ENCODE measurements at places on chromosomes 4 and X.
A peak's percentile ranks its signal among the peaks of the same experiment; 100 is the strongest.

DNA sequence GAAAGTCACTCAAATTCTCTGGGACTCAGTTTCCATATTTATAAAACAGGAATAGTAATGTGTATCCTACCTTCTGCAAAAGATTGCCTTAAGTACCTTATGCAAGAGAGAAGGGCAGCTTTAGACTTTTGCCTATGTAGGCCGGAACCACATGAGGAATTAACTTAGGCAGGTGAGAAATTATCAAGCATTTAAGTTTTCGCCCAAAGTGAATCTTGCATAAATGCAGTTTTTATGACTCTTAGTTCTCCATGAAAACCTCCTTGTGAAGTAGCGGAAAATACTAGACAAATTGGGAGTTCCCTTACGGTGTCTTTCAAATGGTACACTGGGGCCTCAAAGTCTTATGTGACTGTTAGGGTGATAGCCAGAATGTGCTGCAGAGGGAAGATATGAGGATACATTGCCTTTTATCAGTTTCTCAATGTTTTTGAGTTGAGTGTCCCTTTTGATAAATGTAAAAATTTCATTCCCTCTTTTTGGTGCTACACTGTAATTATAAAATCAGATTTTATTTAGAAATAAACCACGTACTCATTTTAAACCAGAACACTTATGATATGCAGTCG lies 2.6 kb downstream of the SH2D1A start:
- no peak for DNase-seq

- peak; percentile 74 for DNase-seq
These were observed 146.4 kb upstream of the EOLA2 start for GRCh38 chrX:150084496-150085229.

DNA sequence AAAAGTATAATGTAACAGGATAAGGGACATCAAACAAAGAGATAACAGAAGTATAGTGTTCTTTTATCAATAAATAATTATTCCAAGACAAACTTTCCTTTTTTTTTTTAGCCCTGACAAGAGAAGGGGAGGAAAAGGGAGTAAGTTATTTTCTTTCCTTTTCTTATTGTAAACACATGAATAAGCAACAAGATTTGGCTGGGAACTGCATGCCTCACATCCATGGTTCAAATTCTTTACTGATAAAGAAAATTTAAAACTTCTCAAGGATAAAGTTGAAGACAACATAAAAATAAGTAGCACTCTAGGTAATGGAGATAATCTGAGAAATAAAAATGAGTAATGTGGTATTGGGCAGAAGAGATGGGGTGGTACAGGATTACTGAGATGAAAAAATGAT lies 71.6 kb downstream of the NEK1 start:
- no peak for DNase-seq

GRCh38 chr4:13731019-13731418 lies 103.5 kb upstream of the BOD1L1 start:
- no peak for DNase-seq

GRCh38 chrX:15911734-15912550 lies 57.3 kb upstream of the AP1S2 start:
- DNase-seq: no peak

DNA sequence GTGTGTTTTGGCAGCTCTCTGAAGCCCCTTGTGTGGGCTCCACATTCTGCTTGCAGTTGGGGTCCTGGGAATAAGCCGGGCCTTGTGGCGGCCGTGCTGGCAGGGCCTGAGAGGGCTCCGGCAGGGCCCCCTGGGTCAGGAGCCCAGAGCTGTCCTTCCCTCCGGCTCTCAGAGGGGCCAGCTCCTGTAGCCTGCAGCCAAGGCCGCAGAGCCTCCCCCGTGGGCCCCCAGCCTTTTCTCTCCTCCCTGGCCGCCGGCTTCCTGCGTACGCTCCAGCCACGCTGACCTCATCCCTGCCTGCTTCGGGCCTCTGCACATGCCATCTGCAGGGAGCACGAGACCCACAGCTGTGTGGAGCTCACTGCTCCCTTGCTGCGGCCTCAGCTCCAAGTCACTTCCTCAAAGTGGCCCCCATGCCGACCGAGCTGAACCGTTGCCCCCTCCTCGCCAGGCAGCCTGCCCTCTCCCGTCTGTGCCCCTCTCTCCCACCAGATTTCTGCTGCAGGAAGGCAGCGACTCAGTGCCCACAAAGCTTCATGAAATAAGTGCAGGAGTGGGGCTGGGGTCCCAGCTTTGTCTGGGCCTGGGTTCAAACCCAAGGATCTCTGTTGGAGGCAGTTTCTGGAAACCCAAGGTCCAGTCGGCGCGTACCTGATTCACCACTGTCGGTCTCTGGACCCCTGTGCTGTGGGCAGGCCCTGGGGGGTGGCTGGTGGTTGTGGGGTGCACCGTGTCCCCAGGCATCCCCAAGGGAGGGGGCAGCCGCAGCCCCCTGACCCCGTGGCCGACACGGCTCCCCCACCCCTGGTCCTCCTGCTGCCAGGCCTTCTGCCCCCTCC lies 57.1 kb upstream of the NKX1-1 start:
- DNase-seq: peak; percentile 17

- DNase-seq: no peak
These were observed 28.5 kb upstream of the RTL3 start for GRCh38 chrX:78687586-78687985.

- DNase-seq: no peak
These were observed 985.4 kb upstream of the INTU start for GRCh38 chr4:126647320-126647719.

GRCh38 chr4:145960012-145960411 lies 21.4 kb upstream of the ZNF827 start:
- no peak for DNase-seq

GRCh38 chr4:338759-339097 lies 1.1 kb downstream of the ZNF141 start:
- peak; percentile 15 for DNase-seq

GRCh38 chrX:9610771-9611392 lies 146.0 kb downstream of the TBL1X start:
- peak; percentile 62 for DNase-seq

GRCh38 chr4:136865526-136865925 lies 666.8 kb downstream of the PCDH18 start:
- DNase-seq: no peak

- DNase-seq: peak; percentile 39
These were observed 107.0 kb upstream of the STIM2 start for GRCh38 chr4:26753617-26754016.

- DNase-seq: peak; percentile 94
These were observed 95.8 kb downstream of the ATXN3L start for GRCh38 chrX:13223868-13224567.

GRCh38 chrX:68978255-68978654 lies 149.4 kb downstream of the EFNB1 start:
- DNase-seq: no peak

DNA sequence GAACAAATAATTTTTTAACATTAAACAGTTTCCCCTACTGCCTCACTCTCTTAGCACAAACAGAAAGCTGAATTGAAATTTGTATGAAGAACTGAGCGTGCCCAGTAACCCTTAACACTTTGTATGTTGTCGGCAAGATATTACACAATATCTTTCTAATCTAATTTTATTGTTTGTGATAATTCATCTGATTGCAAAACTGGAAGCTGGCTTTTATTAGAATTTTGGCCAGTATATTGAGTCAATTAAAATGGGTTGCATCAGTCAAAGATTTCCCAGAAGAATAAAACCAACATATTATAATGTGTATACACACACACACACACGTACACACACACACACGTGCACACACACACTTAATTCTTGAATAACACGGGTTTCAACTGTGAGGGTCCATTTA lies 2332.1 kb downstream of the PCDH7 start:
- DNase-seq: no peak

- DNase-seq: no peak
These were observed 30.4 kb downstream of the FAT1 start for GRCh38 chr4:186693159-186693815.

- no peak for DNase-seq
These were observed 939.8 kb downstream of the GLUD2 start for GRCh38 chrX:121987163-121987562.

DNA sequence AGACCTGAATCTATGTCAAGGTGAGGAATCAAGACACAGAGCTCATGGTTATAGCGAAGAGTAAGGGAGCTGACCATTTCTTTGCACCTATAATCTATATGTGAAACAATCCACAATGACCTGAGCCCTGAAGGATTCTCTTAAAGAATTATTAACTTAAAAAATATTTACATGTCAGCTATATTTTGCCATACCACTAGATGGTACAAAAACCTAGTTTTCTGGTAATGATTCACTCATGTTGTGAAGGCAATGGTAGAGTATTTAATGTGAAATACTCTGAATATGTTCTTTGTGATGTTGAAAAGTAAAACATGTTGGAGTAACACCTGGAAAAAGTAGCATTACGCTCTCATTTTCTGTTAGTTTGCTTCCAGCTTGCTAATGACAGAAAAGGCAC lies 40.0 kb downstream of the VGLL1 start:
- no peak for DNase-seq

- no peak for DNase-seq
These were observed 180.5 kb downstream of the EFHC2 start for GRCh38 chrX:44162964-44163475.

GRCh38 chr4:187270154-187270553 lies 546.5 kb upstream of the FAT1 start:
- no peak for DNase-seq
